ENCODE measurements at places on chromosomes 2 and 18. TPM values are rescaled to one million over a fixed set of nuclear protein-coding genes. Genes with fewer than 3 reads are reported as not detected.

The FSIP2 gene
- 0.48 TPM for total RNA-seq

The C2orf42 gene
- total RNA-seq = 16.6 TPM

The CRIM1 gene
- total RNA-seq = 6.5 TPM

The LYPD6B gene
- total RNA-seq = 1.9 TPM

DNA sequence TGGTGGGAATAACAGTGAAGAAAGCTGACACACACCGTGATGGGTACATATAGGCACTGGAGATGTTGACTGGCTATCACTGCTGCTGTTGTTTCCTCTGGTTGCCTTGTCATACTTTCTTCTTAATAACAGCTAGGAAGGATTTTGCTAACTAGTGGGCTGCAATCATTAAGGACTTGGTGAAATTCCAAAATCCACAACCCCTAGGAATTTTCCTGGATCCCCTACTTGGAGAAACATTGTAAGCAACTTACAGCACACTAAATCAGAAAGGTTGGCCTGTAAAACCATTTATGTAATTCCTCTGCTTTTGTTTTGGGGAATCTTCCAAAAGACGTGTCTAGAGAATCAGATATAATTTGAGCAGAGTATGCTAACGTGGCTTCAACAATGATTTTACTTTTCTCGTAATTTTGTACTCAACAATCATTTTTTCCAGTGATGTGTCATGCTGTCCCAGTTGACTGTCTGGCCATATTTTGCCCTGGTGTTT lies 8.0 kb upstream of the COL3A1 start:
- no peak for DNase-seq
- H3K27me3 ChIP-seq = no peaks in the 10 kb centered on the region
- no peaks in the 10 kb centered on the region for H3K4me1 ChIP-seq
- no peak overlapping the region for H3K4me3 ChIP-seq
